NB4 (cell line): ENCODE measurements at places on chromosomes 5 and 9.

DNA sequence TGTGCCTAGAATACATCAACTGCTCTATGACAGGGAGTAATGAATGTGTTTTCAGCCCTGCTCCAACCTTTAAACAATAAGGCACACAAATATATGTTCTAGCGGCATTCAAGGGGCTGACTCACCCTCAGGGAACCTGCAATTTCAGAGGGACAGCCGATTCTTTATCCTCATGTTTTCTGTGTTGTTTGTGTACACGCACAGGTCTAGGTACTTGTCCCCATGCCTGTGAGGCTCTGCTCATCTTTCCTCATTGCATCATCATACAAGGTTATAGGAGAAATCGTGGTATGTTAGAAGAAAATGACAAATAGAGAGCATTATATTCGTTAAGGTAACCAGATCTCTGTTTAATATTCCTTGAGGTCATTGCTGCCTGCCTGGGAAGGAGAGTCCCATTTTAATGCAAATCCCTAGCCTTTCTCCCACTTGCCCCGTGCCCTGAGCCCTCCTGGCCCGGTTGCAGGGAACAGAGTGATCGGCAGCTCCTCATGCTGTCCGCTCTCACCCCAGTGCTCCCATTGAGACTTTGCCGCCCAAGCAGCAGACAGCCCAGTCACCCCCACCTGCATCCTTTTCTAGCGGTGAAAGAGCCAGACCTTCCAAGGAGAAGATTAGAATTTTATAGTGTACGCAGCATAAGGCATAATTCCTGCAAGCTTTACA is 14.6 kb downstream of the MAP1B start:
- no peak for DNase-seq

DNA sequence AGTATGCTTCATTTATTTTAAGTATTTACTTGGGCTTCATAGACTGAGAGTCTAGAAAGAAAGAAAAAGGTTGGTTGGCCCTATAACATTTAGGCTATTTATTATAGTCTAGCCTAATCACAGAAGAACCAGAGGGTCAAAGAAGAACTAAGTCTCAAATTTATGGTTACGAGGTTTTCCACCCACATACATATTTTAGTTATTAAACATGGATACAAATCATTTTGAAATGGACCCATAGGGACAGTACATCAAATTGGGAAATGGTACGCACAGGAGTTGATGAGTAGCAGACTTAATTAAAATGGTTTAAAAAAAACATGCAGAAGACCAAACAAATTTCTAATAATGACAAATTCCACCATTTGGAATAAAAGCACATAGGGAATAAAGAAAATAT is 17.7 kb downstream of the SVEP1 start:
- DNase-seq = no peak

- no peak for DNase-seq
Measured at GRCh38 chr9:134382733-134383132, 56.5 kb downstream of the RXRA start.

GRCh38 chr5:137960819-137961218 is 71.6 kb downstream of the PKD2L2 start:
- DNase-seq = no peak

- no peak for DNase-seq
Measured at GRCh38 chr9:90861826-90862740, 60.5 kb downstream of the SYK start.

- no peak for DNase-seq
Measured at GRCh38 chr5:33079548-33079947, 361.2 kb upstream of the TARS1 start.

DNA sequence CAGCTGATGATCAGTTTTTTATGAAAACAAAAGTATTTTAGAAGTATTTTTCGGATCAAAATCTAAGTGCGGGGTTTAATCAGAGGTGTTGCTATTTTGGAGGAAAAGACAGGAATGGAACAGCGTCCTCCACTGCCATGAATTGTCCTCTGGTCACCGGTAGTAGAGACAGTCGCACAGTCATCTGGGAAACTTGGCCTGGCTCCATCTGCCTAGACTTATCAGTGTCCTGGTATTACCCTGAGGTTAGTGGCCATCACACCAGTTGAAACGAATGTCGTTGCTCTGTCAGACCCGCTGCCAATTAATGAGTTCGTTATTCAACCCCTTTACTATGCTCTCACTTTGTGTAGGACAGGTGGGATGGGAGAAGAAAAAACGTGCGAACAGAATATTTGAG is 8.2 kb downstream of the TLX3 start:
- DNase-seq = no peak

GRCh38 chr9:114434878-114435311 is 47.1 kb upstream of the AKNA start:
- DNase-seq = peak; percentile 55

GRCh38 chr9:135370411-135371375 is 108.9 kb upstream of the PPP1R26 start:
- no peak for DNase-seq

DNA sequence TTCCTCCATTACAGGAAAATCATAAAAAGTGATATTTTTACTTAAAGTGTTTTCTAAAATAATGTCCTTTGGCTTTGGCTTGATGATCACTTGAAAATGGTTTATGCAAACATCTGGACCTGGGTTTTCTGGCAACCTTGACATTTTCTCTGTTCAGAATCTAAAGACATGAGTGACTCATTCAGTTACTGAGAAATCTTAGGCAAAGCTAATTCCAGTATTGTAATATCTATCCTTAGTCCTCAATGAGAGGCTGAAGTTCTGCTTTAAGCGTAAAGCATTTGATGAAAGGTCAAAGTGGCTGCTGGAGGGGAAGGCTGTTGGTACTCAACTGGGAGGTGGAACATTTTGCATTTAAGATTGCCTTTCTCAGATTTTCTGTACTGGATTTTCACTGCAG is 2.3 kb downstream of the MAN2A1 start:
- DNase-seq = peak; percentile 19

GRCh38 chr9:115229496-115229895 is 111.5 kb upstream of the TNC start:
- DNase-seq = no peak

DNA sequence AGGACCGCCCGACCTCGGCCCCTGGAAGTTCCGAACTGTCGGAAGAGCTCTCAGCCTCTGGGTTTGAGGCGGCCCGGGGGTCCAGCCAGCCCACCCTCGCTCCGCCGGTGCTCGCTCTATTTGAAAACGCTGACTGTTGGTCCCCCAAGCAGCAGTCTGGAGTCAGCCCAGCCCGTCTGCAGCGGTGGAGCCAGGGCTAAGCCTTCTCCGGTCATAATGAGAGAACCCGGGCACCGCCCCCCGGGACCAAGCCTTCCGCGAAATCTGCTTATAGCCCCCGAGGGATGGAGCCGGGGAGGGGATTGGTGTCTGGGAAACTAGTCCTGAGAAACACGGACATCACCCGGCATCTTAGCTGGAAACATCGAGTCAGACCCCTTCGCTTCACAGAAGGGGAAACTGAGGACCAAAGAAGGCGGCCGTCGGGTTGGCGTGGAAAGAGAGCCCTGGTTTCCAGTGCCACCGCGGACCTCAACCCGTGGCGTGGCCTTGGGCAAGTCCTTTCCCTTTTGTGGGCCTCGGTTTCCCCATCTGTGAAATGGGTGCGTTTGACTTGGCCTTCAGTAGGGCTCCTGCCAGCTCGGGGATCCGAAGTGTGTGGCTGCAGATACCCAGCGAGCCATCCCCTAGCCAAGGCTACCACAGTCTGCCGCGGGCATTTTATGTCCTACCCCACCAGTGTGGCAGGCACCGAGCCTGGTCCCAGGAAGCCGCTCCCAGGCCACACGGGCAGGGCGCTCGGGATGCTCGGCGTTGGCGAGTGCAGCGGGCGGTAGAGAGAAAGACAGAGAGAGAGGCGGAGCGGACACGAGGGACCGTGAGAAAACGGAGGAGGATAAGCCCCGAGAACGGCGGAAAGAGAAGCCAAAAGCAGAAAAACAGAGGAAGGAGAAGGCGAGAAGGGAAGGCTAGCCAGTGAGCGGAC is 857 bp downstream of the ADAM19 start:
- no peak for DNase-seq

DNA sequence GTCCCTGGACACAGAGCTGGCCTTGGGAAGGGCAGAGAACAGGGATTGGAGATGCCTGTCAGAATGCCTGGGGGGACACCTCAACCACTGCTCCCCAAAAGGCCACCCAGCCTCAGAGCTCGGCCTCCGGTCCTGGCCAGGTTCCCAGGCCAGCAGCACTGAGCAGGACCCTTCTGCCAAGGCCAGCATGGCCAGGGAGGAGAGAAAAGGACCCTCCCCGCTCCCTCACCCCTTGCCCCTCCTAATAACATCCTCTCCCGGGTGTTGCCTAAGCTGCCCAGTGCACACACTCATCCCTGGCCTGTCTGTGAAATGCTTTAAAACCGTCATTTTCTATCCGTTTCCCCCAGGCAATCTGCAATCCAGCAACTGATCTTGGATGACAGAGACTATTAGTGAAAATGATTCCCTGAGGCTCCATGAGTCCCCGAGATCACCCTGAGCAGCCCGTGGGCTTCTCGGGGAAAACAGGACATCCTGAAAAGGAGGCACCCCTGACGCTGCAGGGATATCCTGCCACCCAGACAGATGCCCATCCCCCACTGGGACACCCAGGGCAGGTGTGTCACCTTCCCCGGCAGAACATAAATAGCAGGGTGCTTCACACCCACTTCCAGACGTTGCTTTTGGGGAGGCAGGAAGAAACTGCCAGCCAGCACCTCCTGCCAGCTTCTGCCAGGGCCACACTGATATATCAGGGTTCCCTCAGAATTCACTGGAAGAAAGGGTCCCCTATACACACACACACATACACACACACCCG is 75.3 kb downstream of the ADAMTS2 start:
- DNase-seq = no peak

DNA sequence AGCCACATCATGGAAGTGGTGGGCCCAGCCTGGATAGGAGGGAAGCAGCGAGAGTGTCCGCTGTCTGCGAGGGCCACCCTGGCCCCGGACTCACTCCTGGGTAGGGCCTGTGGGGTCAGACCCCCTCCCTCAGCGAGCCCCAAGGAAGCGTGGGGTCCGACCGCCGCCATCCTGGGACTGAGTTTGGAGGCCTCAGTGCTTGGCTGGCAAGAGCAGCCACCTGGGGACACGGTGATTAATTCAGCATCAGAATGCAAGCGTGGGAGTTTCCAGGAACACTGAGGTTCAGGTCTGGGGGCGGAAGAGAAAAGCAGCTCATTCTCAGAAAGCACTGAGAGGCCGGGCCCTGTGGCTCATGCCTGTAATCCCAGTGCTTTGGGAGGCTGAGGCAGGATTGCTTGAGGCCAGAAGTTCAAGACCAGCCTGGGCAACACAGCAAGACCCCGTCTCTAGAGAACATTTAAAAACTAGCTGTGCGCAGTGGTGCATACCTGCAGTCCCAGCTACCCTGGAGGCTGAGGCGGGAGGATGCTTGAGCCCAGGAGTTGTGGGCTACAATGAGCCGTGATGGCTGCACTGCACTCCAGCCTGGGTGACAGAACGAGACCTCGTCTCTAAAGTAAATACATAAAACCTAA is 18.3 kb upstream of the CAMSAP1 start:
- no peak for DNase-seq

DNA sequence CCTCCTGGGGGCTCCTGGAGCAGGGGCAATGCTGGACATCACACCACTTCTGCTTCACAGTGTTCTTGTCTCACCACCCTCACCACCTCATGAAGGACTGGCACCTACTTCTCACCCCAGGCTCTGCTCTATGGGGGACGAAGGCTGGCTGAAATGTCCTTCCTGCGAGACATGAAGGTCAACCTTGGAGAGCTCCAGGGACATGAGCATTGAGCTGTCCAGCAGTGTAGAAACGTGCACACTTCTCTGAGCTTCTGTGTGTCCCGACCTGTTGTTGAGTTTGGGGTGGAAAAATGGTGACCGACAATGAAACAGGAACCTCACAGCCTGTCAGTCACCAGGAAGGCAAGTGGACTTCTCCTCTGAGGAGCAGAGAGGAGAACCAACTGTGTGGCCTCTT is 68.6 kb upstream of the ADAMTS16 start:
- no peak for DNase-seq

DNA sequence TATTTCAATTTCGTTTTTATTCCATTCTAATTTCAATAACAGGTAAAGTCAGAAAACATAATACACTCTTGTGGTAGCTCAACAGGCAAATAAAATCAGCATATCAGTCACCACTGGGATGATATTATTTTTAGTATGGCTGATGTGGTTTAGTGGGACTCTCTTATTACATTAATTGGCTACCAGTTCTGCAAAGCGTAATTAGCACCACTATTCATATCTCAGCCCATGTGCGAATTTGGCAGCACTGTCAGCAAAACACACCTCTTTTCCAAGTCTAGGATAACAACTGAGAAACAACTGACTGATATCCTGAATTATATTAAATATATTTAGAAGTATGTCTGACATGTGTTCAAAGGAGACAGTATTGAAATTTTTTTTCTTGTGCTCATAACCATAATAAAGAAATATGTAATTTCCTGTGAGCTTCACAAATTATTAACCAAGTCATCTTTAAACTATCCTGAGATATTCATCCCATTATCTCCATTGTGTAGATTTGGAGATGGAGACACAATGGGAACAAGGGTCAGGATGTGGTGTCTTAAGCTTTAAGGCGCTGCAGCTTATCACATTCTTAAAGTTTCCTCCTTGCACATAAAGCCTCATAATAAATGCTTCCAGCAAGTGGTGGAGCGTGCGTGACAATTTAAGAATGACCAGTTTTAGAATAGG is 212.4 kb downstream of the TLE1 start:
- no peak for DNase-seq

- no peak for DNase-seq
Measured at GRCh38 chr9:137430723-137431415, 7.7 kb downstream of the NOXA1 start.

- DNase-seq = no peak
Measured at GRCh38 chr5:102856389-102856777, 101.3 kb downstream of the PAM start.

DNA sequence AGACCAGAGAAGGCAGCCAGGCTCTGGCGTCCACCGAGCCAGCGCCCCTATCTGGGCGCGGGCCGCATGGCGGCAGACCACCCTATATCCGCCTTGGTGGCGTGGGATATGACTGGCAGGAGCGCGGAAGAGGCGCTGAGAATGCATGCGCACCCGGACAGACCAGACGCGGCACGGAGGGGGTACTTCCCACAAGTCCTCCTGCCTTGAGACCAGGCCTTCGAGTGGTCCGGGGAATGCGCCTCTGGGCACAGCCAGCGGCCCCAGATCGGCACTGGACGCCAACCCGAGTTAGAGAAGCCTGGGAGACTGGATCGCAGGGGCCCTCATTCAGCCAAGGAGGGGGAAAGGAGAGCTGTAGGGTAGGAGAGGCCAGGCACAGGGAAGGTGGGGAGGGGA is 2.5 kb upstream of the LMX1B start:
- DNase-seq = no peak
